Inflammatory macrophage treated with lipopolysaccharide for 4 hours (primary cell): ENCODE measurements at places on chromosomes 2 and 18.

DNA sequence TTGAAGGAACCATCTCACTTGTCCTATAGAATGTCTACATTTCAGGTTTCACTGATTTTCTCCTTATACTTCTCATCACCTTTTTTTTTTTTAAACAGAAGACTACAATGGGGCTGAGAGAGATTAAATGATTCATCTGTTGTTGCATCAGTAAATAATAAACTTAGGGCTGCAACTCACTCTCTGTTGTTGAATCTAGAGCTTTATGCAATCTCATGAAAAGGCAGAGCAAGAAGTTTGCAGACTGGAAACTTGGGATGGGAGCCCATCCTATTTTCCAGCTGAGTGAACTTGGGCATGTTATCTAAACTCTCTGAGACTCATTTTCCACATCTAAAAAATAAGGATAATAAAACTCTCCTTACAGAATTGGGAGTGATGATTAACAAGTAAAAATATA lies 58.4 kb downstream of the PDE1A start:
- no peak for DNase-seq

DNA sequence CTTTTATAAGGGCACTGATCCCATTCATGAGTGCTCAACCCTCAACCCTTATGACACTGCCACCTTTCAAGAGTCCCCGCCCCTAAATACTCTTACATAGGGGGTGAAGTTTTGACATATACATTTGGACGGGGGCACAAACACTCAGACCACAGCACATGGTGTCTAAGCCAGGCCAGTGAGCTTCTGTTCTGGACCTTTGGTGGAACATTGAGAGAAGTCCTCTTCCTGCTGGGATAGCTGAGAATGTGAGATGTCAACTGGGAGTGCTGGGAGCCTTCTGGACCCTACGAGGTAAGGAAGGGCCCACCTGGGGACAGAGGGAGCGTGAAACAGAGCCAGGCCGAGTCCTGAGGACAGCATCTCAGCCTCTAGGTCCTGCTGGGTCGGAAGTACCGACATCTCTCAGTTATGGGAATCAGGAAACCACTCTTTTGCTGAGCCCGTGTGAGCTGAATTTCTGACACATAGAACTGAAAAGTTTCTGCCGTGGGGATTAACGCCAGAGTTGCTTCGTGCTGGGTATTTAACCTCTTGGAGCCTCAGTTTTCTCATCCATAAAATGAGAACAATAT lies 114.9 kb downstream of the PDCL3 start:
- DNase-seq = no peak

GRCh38 chr2:241638940-241639339 lies 1.4 kb downstream of the ATG4B start:
- DNase-seq = no peak

DNA sequence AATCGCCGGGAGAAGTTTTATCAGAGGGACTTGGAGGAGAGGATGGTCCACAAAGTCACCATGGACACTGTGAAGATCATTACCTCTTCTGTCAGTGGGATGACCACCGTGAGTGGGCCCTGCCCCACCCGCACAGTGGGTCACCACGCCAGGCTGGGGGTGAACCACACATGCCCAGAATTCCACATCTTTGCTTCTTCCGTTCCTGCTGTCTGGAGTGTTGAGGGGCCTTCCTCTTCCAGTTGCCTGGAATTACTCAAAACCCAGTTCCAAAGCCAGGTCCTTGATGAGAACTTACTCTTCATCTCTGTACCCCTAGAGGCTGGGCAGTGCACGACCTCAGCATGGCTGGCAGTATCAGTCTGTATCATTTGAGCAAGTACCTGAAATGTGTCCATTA lies 22.1 kb downstream of the MROH2A start:
- no peak for DNase-seq

DNA sequence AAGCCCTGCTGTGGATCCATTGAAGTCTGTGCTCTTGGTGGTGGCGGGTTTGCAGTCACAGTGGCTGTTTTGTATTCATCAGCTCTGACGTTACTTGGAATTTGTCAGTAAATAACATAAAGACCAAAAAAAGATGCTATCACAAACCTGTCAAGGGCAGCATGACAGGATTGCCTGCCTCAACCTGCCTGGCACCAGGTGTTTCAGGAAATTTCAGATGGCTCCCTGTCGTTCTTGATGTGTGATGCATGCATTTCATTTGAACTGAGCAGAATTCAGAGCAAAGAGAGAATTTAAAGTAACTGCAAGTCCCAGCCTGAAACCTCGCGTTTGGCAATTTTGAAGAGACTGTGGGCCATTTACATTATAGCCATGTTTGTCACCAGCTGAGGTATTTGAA lies 50.3 kb upstream of the EPC2 start:
- no peak for DNase-seq

DNA sequence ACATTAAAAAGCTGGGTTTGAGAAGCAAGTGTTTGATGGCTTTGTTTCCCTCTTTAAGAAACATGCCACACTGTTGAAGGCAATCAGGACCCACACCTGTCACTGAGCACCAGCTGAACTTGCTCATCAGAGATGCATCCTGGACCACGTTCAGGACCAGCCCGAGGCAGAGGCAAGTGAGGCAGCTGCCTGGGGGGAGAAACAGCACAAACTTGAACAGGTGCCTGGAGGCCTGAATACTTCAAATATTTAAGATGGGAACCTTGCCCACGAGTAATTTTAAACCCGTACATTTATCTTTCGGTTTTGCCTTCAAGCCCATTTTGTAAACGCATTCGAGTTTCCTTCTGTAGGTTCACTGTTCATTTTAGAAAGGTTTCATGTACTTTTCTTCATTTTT lies 421.3 kb downstream of the NYAP2 start:
- DNase-seq = no peak

DNA sequence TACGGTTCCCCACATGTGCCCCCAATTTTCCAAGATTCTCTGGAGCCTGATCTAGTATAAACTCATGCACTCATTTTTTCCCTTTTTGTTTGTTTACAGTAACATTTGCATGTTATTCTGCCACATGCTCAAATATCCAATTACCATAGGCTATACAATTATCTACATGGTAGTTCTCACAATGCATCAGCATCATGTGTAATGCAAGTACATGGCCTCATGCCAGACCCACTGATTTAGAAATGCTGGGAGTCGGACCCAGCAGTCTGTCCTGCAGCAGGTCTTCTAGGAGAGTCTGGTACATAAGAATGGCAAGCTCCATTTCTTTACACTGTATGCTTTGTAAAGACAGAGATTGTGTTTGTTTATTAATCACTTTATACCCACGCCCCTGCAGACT lies 107.7 kb downstream of the CBLN2 start:
- no peak for DNase-seq
